ENCODE measurements at places on chromosomes 16 and 17. TPM values are rescaled to one million over a fixed set of nuclear protein-coding genes. Genes with fewer than 3 reads are reported as not detected.

Gene C16orf74
- total RNA-seq, result 0.34 TPM

Gene SSH2
- 64.1 TPM for total RNA-seq

Gene KRT17
- not detected for total RNA-seq

Gene ITGAL
- 527 TPM for total RNA-seq

Gene RAB40B
- total RNA-seq, result 0.91 TPM

Gene ZC3H18
- 103 TPM for total RNA-seq

Gene HSD17B2
- not detected for total RNA-seq
